ENCODE measurements at places on chromosomes 1 and 21.
A peak's percentile ranks its signal among the peaks of the same experiment; 100 is the strongest.

DNA sequence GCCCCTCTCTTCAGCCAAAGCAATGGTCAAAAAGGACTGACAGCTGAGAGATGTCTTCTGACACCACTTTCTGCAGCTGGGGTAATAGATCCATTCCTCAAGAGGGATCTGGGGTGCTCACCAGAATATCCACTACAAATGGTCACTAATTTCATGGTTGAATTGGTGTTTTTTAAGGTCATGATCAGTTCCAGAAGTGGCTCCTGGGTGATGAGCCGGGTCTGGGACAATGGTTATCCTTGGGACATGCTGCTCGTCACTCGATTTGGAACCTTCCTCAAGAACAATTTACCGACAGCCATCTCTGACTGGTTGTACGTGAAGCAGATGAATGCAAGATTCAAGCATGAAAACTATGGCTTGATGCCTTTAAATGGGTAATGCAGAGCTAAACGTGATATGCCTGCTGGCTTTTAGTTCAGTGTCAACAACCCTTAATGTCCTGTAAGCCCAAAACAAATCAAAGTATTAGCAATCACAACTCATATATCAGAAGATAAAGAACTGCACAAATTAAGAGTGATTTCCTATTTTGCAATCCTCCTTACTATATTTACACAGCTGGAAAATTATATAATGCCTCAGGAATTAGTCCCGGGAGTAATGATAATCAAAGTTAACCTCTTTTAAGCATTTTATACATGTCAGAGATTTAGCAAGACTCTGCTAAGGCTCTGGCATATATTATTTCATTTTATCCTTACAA lies 20.1 kb downstream of the FMO3 start:
- no peak for DNase-seq

GRCh38 chr1:121414905-121415304 lies 230.1 kb downstream of the SRGAP2C start:
- DNase-seq, result no peak

GRCh38 chr1:60273185-60273584 lies 199.6 kb upstream of the C1orf87 start:
- DNase-seq, result no peak

DNA sequence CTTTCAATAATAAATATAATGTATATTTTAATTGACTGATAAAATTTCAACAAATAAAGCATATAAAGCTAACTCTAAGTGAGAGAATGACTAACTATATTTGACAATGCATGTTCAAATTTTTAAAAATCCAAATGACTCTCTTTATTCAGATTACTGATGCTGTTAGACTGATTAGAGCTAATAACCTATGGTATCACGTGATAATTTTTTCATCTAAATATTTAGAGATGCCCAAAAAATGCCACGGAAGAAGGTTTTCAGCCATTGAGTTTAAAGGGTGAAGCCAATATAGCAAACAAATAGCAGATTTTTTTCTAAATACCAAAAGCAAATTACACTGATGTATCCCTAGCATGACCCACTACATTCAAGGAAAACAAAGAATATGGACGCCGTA lies 61.1 kb upstream of the OR10J4 start:
- DNase-seq, result no peak

GRCh38 chr21:32974653-32975052 lies 51.1 kb upstream of the OLIG2 start:
- DNase-seq, result no peak

GRCh38 chr1:233627823-233628222 lies 13.9 kb downstream of the KCNK1 start:
- DNase-seq, result no peak

DNA sequence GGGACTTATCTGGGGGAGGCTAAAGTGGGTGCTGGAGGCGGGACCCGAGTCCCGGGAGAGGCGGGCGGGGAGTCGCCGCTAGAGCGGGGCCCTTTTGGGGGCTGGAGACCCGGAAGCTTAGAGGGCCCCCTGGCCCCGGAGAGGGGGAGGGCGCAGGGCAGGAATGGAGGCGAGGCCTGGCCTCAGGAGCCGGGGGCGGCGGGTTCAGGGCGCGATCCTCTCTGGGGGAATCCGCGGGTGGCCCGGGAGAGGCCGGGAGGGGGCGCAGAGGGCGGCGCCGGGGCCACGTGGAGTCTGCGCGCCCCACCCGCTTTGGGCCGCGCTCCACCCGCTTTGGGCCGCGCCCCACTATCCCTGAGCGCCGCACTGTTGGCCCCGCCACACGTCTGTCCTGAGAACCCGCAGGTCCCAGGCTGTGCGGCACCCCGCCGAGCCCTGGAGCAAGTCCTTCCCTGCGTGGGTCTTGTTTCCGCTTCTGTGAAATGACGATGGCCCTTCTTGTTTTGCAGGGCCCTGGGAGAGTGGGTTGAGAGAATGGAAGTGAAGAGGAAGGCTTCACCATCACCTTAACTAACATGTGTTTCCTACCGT lies 84.4 kb downstream of the NKAIN1 start:
- DNase-seq, result peak; percentile 70

- no peak for DNase-seq
Observed at GRCh38 chr1:71210718-71211117, 129.9 kb upstream of the ZRANB2 start.

- no peak for DNase-seq
Observed at GRCh38 chr1:25699500-25700143, 83.0 kb downstream of the MAN1C1 start.

DNA sequence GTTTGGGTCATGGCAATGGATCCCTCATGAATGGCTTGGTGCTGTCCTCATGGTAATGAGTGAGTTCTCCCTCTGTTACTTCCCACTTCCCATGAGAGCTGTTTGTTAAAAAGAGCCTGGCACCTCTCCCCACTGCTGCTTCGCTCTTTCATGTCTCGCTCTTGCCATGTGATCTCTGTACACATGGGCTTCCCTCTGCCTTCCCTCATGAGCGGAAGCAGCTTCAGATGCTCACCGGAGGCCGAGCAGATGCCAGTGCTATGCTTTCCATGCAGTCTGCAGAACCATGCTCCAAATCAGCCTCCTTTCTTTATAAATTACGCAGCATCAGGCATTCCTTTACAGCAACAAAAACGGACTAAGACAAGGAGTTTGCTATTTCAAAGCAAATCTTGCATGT lies 14.9 kb upstream of the GNPAT start:
- DNase-seq, result no peak

GRCh38 chr1:75794382-75794781 lies 2.3 kb upstream of the MSH4 start:
- no peak for DNase-seq

GRCh38 chr1:17061486-17061885 lies 7.7 kb upstream of the SDHB start:
- no peak for DNase-seq

DNA sequence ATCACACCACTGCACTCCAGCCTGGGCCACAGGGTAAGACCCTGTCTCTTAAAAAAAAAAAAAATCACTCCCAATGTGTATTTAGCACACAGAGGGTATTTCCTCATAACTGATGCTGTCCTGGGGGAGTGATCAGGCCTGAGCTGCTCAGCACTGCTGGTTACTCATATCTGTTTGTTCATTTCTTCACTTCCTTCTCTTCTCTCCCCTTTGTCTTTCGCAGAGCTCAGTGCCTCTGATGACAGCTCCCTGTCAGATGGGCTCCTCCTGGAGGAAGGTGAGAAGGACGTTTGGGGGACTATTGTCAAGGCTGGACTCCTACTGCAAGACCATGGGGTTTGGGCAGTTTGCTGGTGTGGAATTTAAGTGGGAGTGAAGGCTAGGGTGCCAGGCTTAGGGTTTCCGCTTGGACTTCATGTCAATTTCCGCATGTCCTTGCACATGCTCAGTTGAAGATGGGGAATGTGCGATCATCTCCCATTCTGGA lies 13.0 kb downstream of the INAVA start:
- no peak for DNase-seq

DNA sequence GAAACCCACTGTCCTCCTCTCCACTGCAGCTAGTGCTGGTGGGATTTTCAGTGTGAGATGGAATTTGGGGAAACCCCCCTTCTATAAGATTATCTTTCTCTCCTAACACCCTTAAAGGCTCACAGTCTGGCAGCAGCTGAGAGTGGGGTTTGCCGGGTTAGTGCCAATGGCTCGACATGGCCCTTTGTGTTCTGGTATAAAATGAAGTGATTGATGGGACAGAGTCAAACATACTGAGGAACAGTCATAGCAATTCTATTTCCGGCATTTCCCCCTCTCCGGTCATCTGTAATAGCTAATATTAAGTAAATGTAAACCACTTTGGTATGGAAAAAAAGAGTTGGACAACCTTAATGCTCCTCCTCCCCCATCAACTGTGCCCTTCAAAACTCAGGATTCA lies 37.6 kb downstream of the TFF3 start:
- DNase-seq, result no peak

DNA sequence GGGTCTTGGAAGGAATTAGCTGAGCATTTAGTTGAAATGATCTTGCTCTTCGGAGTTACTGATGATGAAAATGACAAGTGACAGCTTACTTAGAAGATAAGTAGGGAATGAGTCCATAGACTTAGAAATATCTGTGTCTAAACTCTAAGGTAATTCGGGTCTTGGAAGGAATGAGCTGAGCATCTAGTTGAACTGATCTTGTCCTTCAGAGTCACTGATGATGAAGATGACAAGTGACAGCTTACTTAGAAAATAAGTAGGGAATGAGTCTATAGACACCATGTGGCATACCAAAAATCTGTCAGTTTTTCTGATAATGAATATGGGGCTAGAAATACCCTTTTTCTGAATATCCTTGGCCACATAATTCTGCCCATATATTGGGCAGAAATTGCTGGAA lies 14.7 kb downstream of the CTTNBP2NL start:
- DNase-seq, result no peak

GRCh38 chr1:228905701-228906101 lies 170.4 kb downstream of the RHOU start:
- no peak for DNase-seq

- peak; percentile 90 for DNase-seq
Observed at GRCh38 chr1:156725683-156726280, 2.5 kb upstream of the METTL25B start.

DNA sequence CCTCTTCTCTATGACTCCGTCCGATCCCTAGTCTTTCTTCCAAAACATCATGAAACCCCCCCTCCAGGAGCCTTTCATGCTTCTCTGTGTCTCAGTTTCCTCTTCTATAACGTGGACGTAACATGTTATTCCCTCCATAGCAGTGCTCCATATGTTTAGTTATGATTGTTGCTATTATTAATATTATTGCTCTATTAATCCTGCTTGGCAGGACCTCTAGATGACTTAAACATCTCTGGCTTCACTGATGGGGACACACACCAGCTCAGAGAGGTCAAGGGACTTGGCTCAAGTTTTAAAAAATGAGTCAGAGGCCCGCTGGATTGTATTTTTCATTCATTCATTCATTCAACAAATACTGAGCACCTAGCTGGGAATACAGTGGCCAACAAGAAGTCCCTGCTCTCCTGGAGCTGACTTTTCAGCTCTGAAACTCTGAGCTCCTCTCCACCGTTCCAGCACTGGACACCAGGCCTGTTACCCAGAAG lies 404 bp upstream of the CPLANE2 start:
- no peak for DNase-seq

GRCh38 chr1:174258148-174258550 lies 98.8 kb downstream of the RABGAP1L start:
- peak; percentile 36 for DNase-seq

DNA sequence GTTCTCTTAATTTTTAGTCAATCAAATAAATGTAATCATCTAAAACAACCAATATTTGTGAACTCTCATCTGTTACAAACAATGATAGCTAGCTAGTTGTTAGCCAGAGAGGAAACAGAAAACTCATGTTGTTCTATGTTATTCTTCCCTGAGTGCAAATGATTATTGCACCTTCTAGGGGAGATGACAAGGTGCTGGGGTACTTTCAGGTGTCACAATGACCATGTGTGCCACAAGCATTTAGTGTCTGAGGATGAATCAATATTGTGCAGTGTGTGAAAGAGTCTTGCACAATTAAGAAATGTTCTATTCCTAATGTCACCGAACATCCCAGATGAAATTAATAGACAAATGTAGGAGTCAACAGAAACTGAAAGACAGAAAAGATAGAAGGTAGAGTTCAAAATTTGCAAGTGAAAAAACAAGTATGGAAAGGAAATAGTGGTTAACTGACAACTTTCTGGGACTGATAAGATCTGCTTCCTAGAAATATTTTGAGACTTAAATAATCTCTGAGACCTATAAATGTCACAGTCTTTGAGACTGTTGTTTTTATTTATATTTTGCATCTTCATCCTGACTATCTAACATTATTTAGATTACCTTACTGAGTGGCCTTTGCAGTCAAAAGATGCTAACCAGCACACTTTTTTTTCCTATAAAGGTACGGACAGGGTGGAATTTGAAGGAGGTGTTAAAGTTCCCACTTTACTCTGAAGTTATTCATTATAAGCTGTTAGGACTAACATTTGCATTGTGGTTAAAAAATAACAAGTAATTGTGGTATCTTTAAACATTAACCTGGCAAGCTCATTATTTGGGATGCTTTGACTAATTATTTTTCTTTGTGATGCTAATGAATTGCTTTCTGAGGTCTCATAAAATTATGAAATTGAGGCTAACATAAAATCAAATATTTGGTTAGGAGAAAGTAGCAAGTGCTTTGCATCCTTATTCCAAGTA lies 21.6 kb upstream of the DPYD start:
- no peak for DNase-seq

- DNase-seq, result no peak
Observed at GRCh38 chr1:204424621-204425020, 13.0 kb upstream of the PPP1R15B start.

GRCh38 chr1:4963251-4963650 lies 308.8 kb downstream of the AJAP1 start:
- DNase-seq, result no peak

DNA sequence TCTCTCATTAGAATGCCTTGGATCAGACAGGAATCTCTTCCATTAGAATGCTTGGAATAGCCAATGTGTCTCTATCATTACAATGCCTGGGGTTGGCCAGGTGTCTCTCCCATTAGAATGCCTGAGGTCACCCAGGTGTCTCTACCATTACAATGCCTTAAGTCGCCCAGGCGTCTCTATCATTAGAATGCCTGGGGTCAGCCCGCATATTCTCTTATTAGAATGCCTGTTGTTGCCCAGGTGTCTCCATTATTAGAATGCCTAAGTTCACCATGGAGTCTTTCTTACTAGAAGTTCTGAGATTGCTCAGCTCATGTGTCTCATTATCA lies 60.2 kb downstream of the RNF187 start:
- DNase-seq, result no peak

DNA sequence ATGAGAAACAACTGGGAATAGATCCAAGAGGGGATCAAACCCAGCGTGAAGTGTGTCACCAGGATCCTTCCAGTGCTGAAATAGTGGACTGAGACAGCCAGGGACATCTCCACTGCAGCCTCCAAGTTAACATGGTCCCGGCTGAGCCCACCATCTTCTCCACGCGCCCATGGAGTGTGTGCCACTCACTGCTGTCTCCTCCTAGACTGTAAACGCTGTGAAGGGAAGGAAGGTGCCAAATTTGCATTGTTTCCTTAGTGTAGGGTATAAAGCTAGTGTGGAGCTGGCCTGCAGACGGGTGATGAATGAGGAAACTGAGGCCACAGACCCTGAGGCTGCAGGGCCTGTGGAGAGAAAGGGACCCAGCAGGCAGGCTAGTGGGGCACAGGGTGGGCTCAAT lies 183.6 kb downstream of the FOXD2 start:
- DNase-seq, result no peak

Measured in glutamatergic neuron (in vitro differentiated cells).